ENCODE measurements at places on chromosomes 6 and 20.

- no peak for DNase-seq
These were observed 45.7 kb upstream of the IRF4 start for GRCh38 chr6:345747-346385.

GRCh38 chr6:143337201-143337949, 113.1 kb downstream of the ADAT2 start:
- no peak for DNase-seq

DNA sequence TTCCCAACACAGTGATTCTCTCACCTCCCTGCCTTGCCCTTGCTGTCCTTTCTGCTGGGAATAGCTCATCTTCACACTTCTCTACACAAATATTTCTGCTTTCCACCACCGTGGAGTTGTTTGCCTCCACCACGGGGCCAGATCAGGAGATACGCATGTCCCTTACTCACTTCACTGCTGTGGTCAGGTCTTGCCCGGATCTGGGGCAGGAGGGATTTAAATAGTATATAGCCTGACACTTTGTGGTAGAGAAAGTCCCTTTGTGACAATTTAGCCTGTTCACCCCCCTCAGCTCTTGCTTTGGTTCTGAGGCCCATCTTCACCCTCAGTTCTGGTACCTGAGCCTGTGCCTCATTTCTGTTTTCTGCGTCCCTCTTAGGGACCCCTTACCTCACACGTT, 92.6 kb upstream of the PREP start:
- DNase-seq, result no peak

DNA sequence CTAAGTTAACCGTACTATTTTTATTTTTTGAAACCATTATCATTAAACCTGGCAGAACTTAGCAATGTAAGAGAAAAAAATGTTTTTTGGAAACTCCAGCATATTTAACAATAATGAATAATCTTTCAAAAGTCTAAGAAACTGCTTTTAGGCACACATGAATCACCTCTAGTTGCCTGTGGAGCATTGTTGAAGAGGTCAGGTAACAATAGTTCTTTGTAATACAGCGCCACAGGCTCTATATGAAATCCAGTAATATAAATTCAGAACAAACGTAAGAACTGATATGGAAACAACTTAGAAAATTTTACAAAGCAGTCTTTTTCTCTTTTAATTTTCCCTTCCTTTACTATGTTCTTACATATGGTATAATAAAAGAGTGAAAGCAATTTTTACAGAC, 10.3 kb downstream of the LYRM4 start:
- no peak for DNase-seq

DNA sequence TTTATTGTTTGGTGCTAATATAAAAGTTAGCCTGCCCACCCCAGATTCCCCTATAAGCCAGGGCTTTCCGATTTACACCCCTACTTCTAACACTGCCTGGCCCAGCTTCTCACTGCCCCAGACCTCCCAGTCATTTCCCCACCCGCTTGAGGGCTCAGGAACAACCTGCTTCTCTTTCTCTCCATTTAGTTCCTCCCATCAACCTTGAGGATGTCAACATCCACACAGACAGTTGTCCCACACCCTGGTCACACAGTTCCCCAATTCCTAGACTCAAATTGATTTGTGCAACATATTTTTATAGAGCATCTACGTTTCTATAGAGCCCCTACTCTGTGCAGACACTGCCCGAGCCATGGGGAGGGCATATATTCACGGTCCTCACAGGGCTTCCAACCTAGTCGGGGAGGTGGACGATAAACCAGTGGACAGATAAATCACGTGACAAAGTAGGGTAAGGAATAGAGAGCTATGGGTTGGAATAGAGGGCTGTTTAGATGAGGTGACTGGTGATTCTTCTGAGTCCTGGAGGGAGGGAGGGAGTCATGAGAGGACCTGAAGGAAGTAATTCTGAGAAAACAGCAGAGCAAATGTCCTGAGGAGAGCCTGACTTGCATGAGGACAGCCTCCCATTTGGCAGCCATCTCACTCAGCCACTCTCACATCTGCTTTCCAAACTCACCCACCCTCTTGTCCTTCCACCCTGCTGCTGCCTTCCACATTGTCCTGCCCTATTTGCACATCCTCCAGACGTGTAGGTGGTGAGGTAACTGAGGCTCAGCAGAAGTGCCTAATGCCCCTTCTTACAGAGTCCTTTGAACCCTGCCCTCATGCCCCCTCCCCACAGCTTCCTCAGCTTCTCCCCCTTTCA, 6.3 kb downstream of the GABRR2 start:
- DNase-seq, result no peak

GRCh38 chr20:34527016-34527415, 10.8 kb downstream of the DYNLRB1 start:
- DNase-seq, result no peak

DNA sequence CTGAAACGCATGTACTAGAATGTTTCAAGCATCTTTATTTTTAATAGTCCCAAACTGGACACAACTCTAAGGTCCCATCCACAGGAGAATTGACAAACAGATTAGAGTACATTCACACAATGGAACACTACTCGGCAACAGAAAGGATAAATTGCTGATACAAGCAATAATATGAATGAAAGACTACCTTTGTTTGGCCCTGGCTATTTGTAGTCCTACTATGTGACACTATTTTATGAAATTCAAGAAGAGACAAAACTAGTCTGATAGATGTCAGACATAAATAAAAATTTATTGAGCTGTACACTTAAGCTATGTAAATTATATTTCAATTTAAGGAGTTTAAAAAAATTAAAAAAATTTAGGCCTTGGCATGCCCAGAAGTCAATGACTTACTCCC, 28.0 kb upstream of the RNF24 start:
- no peak for DNase-seq

DNA sequence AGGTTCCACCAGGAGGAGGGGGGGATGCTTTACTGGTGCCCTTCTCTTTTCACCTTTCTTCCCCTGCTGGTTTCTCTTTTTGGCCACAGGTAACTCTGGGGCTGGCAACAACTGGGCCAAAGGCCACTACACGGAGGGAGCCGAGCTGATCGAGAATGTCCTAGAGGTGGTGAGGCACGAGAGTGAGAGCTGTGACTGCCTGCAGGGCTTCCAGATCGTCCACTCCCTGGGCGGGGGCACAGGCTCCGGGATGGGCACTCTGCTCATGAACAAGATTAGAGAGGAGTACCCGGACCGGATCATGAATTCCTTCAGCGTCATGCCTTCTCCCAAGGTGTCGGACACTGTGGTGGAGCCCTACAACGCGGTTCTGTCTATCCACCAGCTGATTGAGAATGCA, 4.4 kb downstream of the TUBB1 start:
- no peak for DNase-seq

- DNase-seq, result no peak
These were observed 228.8 kb downstream of the TFAP2C start for GRCh38 chr20:56857950-56858349.

GRCh38 chr20:19473922-19474286, 261.5 kb downstream of the SLC24A3 start:
- no peak for DNase-seq

GRCh38 chr20:41330941-41331340, 9.7 kb upstream of the LPIN3 start:
- DNase-seq, result no peak

GRCh38 chr20:31523361-31524283, 9.4 kb downstream of the HM13 start:
- no peak for DNase-seq

DNA sequence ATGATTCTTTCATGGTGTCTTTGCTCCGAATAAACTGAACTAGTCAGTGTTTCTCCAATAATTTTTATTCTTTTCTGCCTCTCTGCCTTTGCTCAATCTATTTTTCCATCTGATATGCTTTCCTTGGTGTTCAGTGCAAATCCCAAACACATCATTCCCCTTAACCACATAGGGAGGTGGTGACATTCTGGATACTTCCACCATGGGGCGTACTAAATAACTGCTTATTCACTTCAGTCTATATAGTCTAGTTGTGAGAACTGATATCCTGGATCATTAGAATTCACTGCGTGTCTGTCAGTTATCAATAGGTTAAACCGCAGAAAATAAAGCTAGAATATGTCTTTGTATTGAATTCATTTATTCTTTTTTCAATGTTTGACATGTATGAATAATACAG, 83.1 kb downstream of the KCNQ5 start:
- no peak for DNase-seq

- peak; percentile 41 for DNase-seq
These were observed 84.4 kb downstream of the SYNE1 start for GRCh38 chr6:152552616-152553209.

DNA sequence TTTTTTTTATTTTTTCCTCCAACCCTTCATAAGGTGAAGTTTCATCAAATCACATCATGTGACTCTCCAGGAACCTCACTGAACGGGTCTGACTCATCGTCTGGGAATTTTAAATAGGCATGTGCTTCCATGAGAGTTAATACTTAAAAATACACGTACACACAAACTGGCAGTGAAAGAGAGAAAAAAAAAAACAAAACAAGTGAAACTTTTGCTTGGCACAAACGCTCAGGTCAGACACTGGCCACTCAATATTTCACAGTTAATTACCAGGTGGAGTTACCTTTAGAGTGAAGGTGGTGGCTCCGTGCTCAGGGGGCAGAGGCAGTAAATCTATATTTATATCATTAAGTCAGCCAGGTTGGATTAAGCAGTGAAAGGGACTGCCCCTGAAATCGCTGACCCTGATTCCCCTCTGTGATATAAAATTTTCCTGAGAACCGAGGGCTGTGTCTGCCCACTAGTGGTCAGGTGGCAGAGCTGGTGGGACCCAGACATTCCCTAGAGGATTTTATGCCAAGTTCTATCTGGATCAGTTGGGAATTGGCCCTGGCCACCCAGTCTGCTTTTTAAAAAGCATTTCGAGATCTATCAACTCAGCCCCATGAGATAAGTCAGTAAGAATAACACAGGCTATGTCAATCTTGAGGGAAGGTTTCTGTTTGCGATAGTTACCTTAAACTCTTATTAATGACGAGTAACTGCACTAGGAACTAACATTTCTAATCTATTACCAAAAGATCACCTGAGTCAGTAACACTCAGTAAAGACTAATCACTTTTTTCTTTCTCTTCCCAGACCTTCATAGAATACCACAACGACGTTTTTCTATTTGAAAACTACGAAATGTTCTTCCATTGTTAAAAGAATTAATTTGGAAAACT, 259.1 kb downstream of the HDGFL1 start:
- DNase-seq, result peak; percentile 96

GRCh38 chr20:57061051-57061900, 205.2 kb downstream of the BMP7 start:
- peak; percentile 20 for DNase-seq

DNA sequence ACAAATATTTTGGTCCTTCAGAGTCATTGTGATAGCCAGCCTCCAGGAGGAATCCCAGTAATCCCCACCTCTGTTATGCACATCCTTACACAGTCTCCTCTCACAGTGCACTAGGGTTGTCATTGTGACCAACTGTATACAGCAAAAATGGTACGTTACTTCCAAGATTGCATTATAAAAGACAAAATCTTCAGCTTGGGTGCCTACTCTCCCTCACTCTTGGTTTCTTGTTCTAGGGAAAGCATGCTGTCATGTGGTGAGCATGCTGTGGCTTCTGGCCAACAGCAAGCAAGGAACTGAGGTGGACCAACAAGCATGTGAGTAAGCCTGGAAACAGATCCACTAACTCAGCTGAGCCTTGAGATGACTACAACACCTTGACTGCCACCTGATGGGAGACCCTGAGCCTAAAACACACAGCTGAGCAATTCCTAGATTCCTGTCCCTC, 130.1 kb upstream of the DST start:
- peak; percentile 69 for DNase-seq

DNA sequence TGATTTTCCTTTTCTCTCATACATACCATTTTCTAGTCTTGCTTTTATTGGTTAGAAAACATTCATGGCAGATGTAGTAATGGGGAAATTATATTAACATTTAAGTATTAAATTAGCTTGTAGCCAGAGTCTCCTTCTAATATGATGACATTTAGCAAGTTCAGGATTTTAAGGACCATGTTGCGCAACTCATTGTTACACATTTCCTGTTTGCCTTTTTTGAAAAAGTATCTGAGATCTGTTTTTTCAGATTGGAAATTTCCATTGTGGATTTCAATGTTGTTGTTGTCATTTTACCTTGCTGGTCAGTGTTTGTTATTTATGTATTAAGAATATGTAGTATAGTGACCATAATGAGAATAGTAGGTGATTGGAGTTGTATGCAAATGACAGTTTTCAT, 38.7 kb downstream of the CDKAL1 start:
- DNase-seq, result no peak

DNA sequence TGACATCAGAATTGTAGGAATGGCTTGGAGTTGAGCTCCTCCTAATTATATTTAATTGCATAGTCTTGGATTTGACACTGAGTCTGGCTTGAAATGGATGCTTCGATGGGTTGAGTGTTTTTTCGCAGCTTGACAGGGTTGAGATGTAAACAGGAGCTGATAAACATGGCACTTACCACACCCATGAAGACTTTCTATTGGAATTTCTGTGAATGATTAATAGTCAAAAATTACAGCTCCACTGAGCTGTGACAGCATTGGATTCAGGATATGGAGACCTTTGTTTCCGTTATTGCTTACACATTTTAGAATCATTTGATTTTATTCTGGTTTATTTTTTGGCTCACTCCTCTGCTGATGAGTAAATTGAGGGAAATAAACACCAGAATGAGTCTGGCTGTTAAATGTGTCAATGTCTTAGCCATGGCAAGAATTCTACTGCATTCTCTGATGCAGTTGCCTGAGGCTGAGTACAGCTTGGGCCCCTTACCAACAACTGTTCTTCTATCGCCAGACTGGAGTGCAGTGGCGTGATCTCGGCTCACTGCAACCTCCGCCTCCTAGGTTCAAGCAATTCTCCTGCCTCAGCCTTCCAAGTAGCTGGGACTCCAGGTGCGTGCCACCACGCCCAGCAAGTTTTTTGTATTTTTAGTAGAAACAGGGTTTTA, 128.1 kb upstream of the DOK5 start:
- DNase-seq, result no peak

DNA sequence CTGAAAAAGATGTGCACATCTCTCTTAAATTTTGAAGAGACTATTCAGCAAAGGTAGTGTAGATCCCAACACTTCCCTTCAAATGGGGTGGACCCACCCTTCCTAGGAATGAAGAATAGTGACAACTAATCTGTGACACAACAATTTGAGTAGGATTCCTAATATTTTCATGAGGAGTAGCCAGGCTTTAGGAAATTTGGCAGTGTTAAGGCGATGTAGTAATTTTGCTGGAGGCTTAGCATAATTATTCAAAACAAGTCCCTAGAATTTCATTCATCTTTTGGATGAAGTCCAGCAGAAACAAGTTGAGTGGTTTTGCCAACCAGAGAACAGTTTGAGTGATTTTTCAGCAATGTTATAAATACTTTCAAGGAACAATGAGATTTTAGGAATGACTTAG, 52.4 kb downstream of the ELOVL4 start:
- DNase-seq, result no peak

DNA sequence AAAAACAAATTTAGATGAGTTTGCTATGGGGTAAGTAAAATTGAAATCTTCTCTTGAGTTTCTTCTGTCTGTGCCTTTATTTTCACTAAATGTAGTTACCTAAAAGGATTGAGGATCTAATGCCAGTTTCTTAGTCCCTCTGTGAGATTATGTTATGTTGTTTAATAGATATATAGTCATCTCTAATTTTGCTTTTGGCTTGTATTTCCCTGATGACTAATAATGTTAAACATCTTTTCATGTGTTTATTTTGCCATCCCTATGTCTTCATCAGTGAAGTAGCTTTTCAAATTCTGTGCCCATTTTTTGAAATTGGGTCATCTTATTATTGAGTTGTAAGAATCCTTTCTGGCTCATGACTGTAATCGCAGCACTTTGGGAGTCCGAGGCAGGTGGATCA, 13.7 kb downstream of the QRSL1 start:
- no peak for DNase-seq

Data from fibroblast of skin of left quadriceps (primary cell).